ENCODE measurements at places on chromosomes 1 and 21.

GRCh38 chr1:1764876-1765470 is 13.3 kb downstream of the NADK start:
- DNase-seq = no peak

GRCh38 chr1:164843743-164844500 is 284.9 kb downstream of the PBX1 start:
- no peak for DNase-seq

- no peak for DNase-seq
Observed at GRCh38 chr1:53038566-53038965, 23.4 kb upstream of the PODN start.

DNA sequence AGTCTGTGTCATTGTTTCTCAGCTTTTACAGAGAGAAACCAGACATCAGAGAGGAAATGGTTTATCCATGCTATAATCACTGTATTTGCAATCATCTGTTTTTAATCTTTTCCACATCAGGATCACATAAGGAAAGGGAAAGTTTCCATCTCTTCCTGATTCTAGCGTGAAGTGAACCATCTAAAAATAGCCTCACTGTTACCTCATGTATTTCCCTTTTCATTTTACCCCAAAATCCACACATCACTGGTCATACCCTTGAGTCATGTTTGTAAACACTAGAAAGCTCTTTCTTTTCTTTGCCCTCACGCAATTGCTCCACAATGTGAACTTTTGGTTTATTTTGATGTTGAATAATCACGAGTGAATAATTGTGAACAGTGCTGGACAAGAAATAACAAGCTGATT is 146.0 kb downstream of the PLA2G4A start:
- DNase-seq = no peak

GRCh38 chr1:83889707-83890106 is 109.2 kb downstream of the TTLL7 start:
- DNase-seq = no peak

GRCh38 chr1:198162091-198162767 is 5.4 kb downstream of the NEK7 start:
- peak; percentile 29 for DNase-seq

DNA sequence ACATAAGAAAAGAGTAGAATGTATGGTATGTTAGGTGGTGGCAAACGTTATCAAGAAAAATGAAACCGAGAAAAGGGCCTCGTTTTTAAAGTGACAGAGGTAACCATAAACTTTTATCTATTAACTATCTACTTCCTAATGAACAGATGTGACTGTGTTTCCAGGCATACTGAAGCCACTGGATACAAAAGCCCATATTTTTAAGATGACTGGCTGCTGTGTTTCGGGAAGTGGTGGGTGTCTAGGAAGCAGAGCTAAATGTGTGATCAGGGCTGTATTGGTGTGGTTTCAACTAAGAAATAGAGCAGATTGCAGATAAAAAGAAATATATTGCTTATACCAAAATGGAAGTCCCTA is 71.8 kb downstream of the CHRM3 start:
- no peak for DNase-seq

GRCh38 chr1:83769594-83770318 is 229.2 kb downstream of the TTLL7 start:
- DNase-seq = no peak

- DNase-seq = peak; percentile 45
Observed at GRCh38 chr1:24416666-24417391, 1.2 kb downstream of the NIPAL3 start.

DNA sequence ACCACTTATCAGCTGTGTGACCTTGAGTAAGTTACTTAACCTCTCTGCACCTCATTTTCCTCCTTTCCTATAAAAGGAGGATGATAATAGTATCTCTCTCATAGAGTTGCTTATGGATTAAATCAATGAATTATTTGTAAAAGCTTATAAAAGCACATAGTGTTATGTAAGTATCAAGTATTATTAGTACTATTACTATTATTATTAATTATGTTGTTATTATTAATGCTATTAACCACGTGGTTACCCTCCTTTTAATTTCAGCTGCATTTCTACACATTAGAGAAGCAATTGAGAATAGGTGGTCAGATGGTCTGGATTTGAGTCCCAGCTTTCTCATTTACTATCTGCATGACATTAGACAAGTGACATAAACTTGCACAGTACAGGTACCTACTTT is 58.1 kb upstream of the WNT4 start:
- DNase-seq = no peak

DNA sequence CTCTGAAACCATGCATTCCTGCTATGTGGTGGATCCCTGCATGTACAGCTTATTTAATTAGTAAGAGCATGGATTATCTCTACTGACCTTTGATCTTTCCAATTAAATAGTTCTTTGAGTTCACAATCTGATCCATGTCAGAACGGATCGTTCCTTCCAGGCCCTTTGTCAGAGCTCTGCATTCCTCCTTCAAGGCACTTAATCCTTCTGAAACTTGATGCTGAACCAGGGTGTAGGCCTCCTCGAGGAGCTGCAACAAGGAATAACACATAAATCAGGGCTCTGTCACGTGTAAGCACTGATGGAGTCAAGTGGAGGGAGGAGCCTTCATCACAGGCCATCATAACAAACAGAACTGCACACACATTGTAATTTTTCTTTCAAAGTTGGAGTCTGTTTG is 68.4 kb upstream of the EDEM3 start:
- no peak for DNase-seq

DNA sequence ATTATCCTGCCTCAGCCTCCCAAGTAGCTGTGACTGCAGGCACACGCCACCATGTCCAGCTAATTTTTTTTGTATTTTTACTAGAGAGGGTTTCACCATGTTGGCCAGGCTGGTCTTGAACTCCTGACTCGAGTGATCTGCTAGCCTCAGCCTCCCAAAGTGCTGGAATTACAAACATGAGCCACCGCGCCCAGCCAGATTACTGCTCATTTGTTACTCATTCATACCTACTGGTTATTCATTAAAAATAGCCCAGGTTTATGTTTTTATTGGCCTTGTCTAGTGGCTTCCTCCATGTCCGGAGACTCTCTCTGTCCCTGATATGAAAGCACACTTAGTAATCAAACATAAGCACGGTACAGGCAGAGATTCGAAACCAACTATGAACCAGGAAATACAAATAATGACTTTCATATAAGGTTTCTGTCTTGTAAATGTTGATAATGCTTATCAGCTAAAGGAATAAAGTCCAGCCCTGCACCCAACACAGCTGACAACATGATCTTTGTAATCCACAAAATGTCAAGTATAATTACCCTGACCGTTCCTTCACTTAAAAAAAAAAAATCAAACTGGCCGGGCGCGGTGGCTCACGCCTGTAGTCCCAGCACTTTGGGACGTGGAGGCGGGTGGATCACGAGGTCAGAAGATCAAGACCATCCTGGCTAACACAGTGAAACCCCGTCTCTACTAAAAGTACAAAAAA is 50.4 kb upstream of the CXADR start:
- DNase-seq = no peak

- DNase-seq = no peak
Observed at GRCh38 chr1:177137814-177138213, 26.7 kb downstream of the ASTN1 start.

- no peak for DNase-seq
Observed at GRCh38 chr1:97017895-97018294, 296.3 kb downstream of the PTBP2 start.

- DNase-seq = peak; percentile 22
Observed at GRCh38 chr1:161727256-161727924, 6.0 kb downstream of the FCRLB start.

- no peak for DNase-seq
Observed at GRCh38 chr1:2382621-2383361, 8.6 kb downstream of the MORN1 start.

All from CD4-positive, alpha-beta T cell treated with Interleukin-15 for 1 hour (primary cell).